ENCODE measurements at places on chromosomes 7 and 10.

DNA sequence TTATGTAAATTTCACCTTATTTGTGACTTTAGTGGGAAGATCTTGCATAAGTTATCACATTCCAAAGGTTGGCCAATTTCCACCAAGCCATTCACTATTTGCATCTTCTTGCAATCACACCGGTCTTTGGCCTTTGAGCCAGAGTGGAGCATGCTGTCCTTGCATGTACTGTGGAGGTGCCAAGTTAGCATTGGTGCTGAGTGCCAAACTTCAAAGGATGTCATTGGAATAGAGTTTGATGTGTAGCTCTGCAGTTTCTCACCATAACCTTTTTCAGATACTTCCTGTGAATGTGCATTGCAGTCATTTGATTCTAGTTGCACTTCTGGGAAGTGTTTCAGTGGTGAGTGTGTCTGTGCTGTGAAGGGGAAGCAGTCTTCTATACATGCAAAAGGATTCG lies 620.6 kb downstream of the SUGCT start:
- DNase-seq: no peak

DNA sequence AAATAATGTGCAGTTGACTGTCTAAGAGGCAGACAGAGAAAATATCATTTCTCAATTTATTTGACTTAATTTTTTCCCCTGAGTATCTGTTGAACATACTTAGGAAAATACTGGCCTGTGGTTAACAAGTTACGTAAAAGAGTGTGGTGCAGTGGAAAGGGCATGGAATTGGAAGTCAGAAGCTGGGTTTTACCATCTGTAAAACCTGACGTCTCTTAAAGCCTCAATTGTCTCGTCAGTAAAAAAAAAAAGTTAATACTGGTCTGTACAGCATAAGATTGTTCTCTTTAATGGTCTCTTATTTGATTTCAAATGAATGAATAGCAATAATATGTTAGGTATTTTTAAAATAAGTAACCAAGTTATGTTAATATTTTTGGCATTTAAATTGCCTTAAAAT lies 67.8 kb downstream of the PHTF2 start:
- no peak for DNase-seq

DNA sequence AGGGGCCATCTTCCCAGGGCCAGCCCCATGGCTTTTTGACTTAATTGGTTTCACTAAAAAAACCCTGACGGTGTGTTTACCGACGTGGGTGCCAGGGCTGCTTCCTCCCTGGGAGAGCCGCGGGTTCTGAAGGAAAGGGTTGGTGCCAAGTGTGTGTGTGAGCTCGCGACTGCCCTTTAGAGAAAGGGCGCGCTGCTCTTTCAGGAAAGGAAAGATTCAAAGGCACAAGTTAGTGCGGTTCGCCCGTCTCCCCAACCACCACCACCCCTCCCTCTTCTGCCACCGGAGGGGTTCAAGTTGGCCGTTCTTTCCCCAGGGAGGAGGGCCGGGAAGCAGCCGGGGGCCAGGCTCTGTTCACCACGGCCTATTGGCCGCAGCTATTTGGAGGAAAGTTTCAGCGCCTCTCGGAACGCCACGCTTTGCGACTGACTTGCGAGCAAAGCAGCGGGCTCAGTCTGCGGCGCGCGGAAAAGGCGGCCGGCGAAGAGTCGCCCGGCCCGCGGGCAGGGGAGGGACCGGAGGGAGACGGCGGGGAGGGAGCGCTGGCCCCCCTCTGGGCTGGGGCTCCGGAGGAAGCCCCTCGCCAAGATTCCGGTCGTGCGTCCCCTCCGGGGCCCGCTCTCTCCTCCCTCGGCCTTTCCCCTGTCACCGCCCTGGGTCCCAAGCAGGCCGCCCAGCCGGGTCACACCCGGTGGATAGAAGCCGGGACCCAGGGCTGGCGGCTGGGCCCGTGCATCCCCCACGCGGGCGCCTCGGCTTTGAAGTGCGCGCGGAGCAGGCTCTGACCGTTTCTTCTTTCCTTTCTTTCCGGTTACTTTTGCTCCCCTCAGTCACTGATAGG lies 165.9 kb upstream of the PPP1R3A start:
- DNase-seq: no peak

- no peak for DNase-seq
Observed at GRCh38 chr7:18550574-18550973, 55.0 kb downstream of the HDAC9 start.

- DNase-seq: no peak
Observed at GRCh38 chr10:79406683-79407422, 38.6 kb downstream of the ZCCHC24 start.

- no peak for DNase-seq
Observed at GRCh38 chr10:46550795-46551700, 5.4 kb downstream of the GPRIN2 start.

GRCh38 chr10:75165684-75166622 lies 44.6 kb upstream of the VDAC2 start:
- no peak for DNase-seq

GRCh38 chr7:122166740-122167139 lies 22.7 kb upstream of the AASS start:
- DNase-seq: no peak

GRCh38 chr10:13987446-13987845 lies 343.3 kb downstream of the FRMD4A start:
- no peak for DNase-seq

DNA sequence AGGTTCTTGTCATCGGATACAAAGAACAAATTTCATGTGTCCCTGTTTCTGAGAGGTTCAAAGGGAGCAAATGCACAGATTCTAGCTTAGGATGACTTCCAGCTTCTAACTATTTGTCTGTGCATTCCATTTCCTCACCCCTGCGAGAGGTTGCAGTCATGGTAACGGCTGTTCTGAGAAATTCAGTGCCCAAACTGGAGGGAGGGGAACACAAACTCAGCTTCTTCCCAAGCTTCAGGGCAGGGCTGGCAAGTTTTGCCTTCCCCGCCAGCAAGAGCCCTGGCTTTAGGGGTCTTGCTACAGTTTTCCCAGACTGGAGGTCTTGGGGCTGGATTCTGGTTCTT lies 11.1 kb downstream of the FAS start:
- no peak for DNase-seq

GRCh38 chr7:94303118-94303517 lies 91.6 kb upstream of the COL1A2 start:
- DNase-seq: no peak

GRCh38 chr7:264541-265191 lies 25.3 kb upstream of the FOXL3 start:
- no peak for DNase-seq

DNA sequence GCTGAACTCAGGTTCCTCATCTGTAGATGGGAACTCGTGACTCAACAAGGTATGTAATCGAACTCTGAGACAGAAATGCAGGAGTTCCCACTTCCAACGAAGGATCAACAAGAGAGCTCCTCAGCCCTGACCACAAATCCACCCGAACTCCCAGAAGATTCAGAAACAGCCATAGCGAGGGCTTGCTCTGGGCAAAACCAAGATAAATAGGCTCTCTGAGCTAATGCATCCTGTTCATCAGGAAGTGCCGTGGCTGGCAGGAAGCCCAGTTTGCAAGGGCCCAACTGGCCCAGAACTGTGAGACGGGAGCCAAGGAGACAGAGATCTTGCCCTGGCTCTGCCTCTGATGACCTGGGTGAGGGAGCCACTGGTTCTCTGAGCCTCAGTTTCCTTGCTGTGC lies 141.7 kb upstream of the PFKP start:
- no peak for DNase-seq

DNA sequence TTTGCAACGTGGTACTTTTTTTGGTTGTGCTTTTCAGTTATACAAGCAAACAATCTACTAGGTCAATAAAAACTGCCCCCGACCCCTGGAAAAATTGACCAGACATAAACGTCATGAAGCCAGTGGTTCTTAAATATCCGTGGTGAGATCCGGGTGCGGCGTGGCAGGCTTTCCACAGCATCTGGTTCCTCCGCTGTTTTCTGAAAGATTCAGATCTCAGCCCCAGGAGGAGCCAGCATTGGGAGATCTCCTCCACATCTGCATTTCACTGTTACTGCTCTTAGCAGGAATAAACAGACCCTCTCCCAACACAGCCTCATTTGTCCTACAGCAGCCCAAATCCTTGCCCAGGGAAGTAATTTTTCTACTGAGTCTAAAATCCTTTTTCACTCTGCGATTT lies 664.3 kb upstream of the FOXK1 start:
- DNase-seq: no peak

- no peak for DNase-seq
Observed at GRCh38 chr10:16816830-16817124, 447 bp downstream of the RSU1 start.

DNA sequence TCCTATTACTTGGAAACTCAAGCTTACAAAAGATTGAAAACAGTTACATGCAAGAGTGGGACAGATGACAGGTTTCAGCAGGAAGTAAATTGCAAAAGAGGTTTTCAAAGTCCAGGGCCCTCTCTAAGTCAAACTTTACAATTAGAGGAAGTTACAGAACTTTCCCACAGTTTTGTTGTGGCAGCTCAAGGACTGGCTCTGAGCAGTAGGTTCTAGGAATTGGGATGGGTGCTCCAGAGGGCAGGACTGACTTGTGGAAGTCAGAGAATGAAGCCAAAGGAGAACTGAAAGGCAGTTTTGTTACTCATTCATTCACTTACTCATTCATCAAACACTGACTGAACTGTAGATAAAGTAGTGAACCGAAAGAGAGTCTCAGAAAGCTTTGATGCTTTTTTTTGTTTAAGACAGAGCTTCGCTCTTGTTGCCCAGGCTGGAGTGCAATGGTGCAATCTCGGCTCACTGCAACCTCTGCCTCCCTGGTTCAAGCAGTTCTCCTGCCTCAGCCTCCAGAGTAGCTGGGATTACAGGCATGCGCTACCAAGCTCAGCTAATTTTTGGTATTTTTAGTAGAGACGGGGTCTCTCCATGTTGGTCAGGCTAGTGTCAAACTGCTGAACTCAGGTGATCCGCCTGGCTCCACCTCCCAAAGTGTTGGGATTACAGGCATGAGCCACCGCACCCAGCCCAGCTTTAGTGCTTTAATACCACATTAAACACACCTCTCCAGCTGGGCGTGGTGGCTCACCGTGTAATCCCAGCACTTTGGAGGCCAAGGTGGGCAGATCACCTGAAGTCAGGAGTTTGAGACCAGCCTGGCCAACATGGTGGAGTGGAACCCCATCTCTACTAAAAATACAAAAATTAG lies 66.8 kb upstream of the CCNJ start:
- DNase-seq: no peak

GRCh38 chr7:74236284-74236683 lies 17.9 kb downstream of the RFC2 start:
- DNase-seq: no peak

GRCh38 chr10:74008212-74008731 lies 10.4 kb downstream of the VCL start:
- no peak for DNase-seq

GRCh38 chr10:90675621-90676020 lies 182.2 kb downstream of the HTR7 start:
- no peak for DNase-seq

GRCh38 chr7:33559324-33559710 lies 346.0 kb upstream of the BMPER start:
- no peak for DNase-seq

GRCh38 chr10:127813290-127813689 lies 76.3 kb downstream of the FOXI2 start:
- no peak for DNase-seq

- no peak for DNase-seq
Observed at GRCh38 chr7:128703609-128704241, 31.6 kb downstream of the GARIN1A start.

DNA sequence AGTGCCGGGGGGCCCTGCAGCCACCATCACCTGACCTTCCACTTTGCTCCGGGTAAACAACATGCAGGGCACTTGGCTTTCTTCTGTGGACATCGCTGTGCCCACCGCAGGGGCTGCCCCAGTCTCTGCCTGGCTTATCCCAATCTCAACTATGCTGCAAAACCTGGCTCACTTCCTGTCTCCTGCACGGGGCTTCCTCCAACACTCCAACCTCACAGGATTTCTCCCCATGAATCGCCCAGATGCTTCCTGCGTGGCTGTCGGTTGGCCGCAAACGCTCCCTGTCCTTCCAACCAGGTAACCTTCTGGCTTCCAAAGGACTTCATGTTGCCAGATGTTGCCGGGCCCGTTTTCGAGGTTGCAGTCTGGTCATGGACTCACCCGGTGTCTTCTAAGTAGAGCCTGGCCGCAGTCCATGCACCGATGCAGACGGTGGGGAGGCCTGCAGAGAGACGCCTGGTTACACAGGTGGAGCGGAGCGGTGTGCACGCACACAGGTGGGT lies 109.0 kb downstream of the VIPR2 start:
- DNase-seq: no peak

GRCh38 chr10:17616403-17617030 lies 657 bp downstream of the HACD1 start:
- DNase-seq: peak; percentile 18

DNA sequence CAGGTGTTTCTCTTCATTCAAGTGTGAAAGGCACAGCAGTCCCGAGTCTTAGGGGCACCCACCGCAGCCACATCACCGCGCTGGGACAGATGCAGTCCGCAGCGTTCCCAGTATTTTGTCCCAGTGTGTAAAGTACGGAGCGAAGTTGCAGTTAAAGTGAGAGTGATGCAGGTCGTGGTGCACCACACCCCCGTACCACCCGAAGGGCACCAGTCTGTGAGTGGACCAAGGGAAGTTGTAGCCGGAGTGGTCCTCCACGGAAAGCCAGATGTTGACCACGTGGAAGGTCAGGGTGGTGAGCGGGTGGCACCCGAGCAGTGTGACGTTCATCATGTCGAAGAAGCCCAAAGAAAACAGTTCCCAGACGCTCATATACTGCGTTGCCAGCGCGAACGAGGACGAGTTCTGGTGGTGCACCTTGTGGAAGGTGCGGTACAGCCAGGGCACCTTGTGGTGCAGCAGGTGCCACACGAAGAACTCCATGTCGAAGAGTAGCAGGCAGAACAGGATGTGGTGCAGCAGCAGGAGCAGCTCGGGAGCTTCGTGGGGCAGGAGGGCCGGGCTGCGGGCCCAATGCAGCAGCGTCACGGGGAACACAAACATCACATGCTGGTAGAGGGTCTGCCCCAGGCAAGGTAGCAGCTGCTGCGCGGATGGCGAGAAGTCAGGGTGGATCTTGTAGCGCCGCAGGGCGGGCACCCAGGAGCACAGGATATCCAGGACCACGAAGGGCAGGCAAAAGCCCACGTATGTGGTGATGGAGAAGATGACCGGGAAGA lies 526 bp downstream of the CH25H start:
- peak; percentile 18 for DNase-seq

GRCh38 chr10:69865450-69865849 lies 63.7 kb downstream of the COL13A1 start:
- no peak for DNase-seq

- no peak for DNase-seq
Observed at GRCh38 chr7:121837462-121837861, 35.5 kb upstream of the PTPRZ1 start.

DNA sequence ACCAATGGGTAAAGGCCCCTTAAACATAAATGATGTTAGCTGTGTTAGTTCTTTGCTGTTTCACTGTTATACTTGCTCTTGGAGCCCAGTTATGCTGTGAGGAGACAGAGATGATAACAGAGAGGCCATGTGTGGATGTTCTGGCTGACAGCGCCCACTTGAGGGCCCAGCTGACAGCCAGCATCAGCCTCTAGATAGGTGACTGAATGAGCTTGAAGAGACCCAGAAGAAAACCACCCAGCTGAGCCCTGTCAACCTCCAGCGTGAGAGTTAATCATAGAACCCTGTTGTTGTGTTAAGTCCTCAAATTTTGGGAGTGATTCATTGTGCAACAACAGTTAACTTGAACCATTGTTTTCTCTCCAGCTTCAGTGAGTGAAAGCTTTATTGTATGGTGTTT lies 91.7 kb downstream of the GLRX3 start:
- DNase-seq: no peak

GRCh38 chr10:127999297-128000129 lies 92.6 kb downstream of the PTPRE start:
- DNase-seq: no peak

- DNase-seq: no peak
Observed at GRCh38 chr7:23482686-23483085, 12.4 kb upstream of the IGF2BP3 start.

- no peak for DNase-seq
Observed at GRCh38 chr10:22670788-22671187, 43.6 kb downstream of the PIP4K2A start.

All from activated CD4-positive, alpha-beta T cell treated with anti-CD3 and anti-CD28 coated beads for 4 hours (primary cell).